Aorta (tissue), 5 donors: ENCODE measurements at places on chromosomes 1 and 21. TPM values are rescaled to one million over a fixed set of nuclear protein-coding genes. Genes with fewer than 3 reads are reported as not detected.

The AADACL4 gene
- total RNA-seq: not detected

The NT5C1A gene
- total RNA-seq: 0.57 TPM

The KIF2C gene
- 3.5 TPM for total RNA-seq

The PLD5 gene
- total RNA-seq: 18.1 TPM

The MAP10 gene
- total RNA-seq: 0.81 TPM

The AMIGO1 gene
- total RNA-seq: 3.8 TPM

The TRAPPC10 gene
- total RNA-seq: 41.5 TPM

The CELA2B gene
- 0.45 TPM for total RNA-seq

The PCSK9 gene
- total RNA-seq: 0.13 TPM

The KLHDC7A gene
- total RNA-seq: not detected

The ACTA1 gene
- total RNA-seq: 1.8 TPM

The LCE1B gene
- not detected for total RNA-seq

The PALMD gene
- 27.2 TPM for total RNA-seq

The RNF223 gene
- not detected for total RNA-seq

The PTGS2 gene
- total RNA-seq: 17.0 TPM

The RGS8 gene
- total RNA-seq: 0.10 TPM

The CHML gene
- total RNA-seq: 9.9 TPM

The THEM5 gene
- not detected for total RNA-seq

The SPATA17 gene
- 0.32 TPM for total RNA-seq

The ERICH3 gene
- 0.42 TPM for total RNA-seq

The TRNP1 gene
- 15.0 TPM for total RNA-seq

The BACE2 gene
- total RNA-seq: 80.4 TPM

The SCCPDH gene
- total RNA-seq: 19.4 TPM

The PLA2G4A gene
- 11.8 TPM for total RNA-seq

The HSPA6 gene
- total RNA-seq: 9.0 TPM

The ADAMTS5 gene
- 20.4 TPM for total RNA-seq

The RPTN gene
- not detected for total RNA-seq

The TP53BP2 gene
- total RNA-seq: 83.9 TPM

The NEXN gene
- 237 TPM for total RNA-seq

The KLF17 gene
- total RNA-seq: 0.16 TPM

The OR2T29 gene
- total RNA-seq: not detected

The TBX19 gene
- total RNA-seq: 8.8 TPM

The CA14 gene
- not detected for total RNA-seq

The TMCC2 gene
- total RNA-seq: 6.2 TPM

The HORMAD1 gene
- 0.72 TPM for total RNA-seq

The SERINC2 gene
- 2.5 TPM for total RNA-seq

The KRTAP19-5 gene
- total RNA-seq: not detected

The IVL gene
- total RNA-seq: not detected

The CD101 gene
- 1.2 TPM for total RNA-seq

The DYRK1A gene
- 76.6 TPM for total RNA-seq

The BSND gene
- total RNA-seq: not detected

The DFFB gene
- 5.7 TPM for total RNA-seq

The PLCH2 gene
- total RNA-seq: 0.71 TPM

The FCN3 gene
- 2.7 TPM for total RNA-seq
